Cortex of kidney (tissue), 1 donor: ENCODE measurements at places on chromosomes 5 and 9.

GRCh38 chr5:118253225-118254061 lies 734.9 kb downstream of the DTWD2 start:
- no peak for DNase-seq

- no peak for DNase-seq
Measured at GRCh38 chr5:174524351-174524750, 200.0 kb upstream of the MSX2 start.

- DNase-seq: no peak
Measured at GRCh38 chr9:19498015-19498414, 89.2 kb downstream of the ACER2 start.

GRCh38 chr5:132767150-132767549 lies 9.9 kb downstream of the SEPTIN8 start:
- DNase-seq: no peak
